Adrenal gland (tissue), 19 donors: ENCODE measurements at places on chromosomes 1 and 21. TPM values are rescaled to one million over a fixed set of nuclear protein-coding genes. Genes with fewer than 3 reads are reported as not detected.

- H3K4me3 ChIP-seq, result no peak overlapping the region
- H3K27me3 ChIP-seq, result no peaks in the 10 kb centered on the region
Measured at GRCh38 chr1:215001419-215002021, 81.0 kb upstream of the KCNK2 start.

DNA sequence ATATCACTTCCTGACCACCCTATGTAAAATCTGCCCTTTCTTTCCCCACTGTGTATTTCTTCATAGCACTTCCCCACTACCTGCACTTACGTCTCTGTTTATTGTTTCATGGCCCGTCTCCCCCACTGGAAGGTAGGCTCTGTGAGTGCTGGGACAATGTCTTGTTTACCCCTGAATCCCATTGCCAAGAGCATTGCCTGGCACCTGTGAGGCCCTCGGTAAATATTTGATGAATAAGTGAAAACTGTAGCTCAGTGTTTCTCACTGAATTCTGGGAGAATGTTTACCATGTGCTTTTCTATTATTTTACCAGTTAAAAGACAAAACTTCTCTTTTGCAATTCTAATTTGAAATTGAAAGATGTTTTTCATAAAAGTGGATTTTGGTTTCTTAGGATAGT, 11.8 kb downstream of the NFASC start:
- DNase-seq, result no peak
- no peaks in the 10 kb centered on the region for H3K36me3 ChIP-seq
- H3K27me3 ChIP-seq, result no peaks in the 10 kb centered on the region

GRCh38 chr1:107547363-107548155, 406.7 kb downstream of the NTNG1 start:
- no peak overlapping the region for H3K4me3 ChIP-seq
- H3K36me3 ChIP-seq, result no peaks in the 10 kb centered on the region
- DNase-seq, result no peak
- H3K27ac ChIP-seq, result no peak overlapping the region

DNA sequence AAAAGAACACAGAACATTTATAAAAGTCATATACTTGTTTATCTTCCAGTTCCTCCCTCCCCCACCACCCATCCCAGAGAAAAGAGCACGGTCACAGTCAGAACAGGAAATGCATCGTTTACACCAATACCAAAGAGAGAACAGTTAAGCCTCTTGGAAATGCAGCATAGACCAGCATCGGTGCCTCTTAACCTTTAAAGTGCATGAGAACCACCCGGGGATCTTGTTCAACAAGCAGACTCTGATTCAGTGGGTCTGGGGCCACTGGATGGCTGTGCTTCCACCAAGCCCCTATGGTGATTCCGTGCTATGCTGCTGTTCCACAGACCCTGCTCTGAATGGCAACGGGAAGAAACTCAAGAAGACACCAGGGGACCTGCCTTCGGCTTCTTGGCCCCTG, 19.2 kb downstream of the FAM89A start:
- DNase-seq, result no peak
- no peaks in the 10 kb centered on the region for H3K36me3 ChIP-seq
- H3K4me3 ChIP-seq, result no peak overlapping the region
- H3K27me3 ChIP-seq, result no peaks in the 10 kb centered on the region

DNA sequence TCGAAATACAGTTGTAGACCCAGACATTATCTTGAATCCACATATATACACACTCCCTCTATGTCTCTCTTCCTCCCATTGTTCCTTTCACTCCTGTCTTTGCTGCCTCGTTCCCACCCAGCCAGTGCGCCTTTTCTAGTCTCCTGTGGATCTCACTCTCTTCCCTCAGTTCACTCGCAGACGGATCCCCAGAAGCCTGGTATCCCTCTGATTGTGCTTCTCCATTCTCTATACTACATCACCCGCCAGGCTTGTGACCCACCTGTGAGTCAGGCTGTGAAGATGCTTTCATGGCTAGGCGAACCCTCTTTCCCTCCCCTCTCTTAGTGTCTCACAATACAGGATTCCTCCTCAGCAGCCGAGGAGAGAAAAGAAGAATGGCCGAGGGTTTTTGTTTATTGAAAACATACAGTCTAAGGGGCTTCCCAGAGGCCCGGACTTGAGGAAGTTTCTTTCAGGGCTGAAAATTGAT, 1.5 kb downstream of the HCN3 start:
- H3K4me1 ChIP-seq, result peaks cover 18% of the 10 kb centered on the region
- no peak overlapping the region for H3K4me3 ChIP-seq
- DNase-seq, result no peak
- H3K27me3 ChIP-seq, result no peaks in the 10 kb centered on the region

DNAI4 gene
- polyA plus RNA-seq, result 4.1 TPM

DMBX1 gene
- polyA plus RNA-seq, result not detected
